ENCODE measurements at places on chromosomes 16 and 17.

- no peak for DNase-seq
These were observed 4.6 kb upstream of the HOXB4 start for GRCh38 chr17:48582750-48583069.

GRCh38 chr17:36136036-36136435 is 32.4 kb downstream of the CCL4 start:
- DNase-seq = no peak

DNA sequence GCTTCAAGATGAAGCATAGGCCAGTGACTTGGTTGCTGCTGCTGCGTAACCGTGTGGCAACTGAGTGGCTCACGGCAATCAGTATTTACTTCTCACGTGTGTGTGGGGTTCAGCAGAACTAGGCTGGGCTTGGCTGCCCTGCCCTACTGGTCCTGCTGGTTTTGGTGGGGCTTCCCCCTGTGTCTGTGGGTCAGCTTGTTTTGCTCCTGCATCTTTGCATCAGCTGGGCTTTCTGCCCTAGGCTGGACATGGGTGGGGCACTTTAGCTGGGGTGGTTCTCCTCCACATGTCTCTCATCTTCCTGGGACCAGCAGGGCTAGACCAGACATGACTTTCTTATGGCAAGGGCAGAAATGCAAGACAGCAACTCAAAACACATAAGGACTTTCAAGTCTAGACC is 550.5 kb downstream of the MAF start:
- DNase-seq = no peak

GRCh38 chr16:69334696-69335095 is 4.3 kb upstream of the PDF start:
- DNase-seq = no peak

- no peak for DNase-seq
These were observed 17.5 kb upstream of the KLHL11 start for GRCh38 chr17:41882756-41883155.

DNA sequence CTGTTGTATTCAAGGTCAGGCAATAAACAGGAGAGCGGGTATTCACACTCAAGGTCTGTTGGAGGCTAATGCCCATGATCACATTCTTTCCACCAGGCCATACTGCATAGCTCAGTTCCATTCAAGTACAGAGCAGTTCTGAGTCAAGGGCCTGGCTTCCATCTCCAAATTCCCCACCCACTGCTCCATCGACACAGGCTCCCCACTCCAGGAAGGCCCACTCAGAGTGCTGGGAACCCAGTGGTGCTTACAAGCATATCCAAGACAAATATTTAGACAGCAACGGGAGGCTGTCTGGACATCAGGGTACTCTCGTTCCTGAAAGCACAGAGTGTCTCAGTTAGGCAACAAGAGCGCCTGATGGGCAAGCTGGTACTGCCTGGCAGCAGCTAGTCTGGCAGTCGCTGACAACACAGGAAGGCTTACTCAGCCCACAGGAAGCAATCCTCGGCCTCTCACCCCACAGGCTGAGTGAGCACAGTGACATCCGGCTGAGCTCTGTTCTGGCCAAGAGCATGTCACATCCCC is 40.9 kb downstream of the RFFL start:
- peak; percentile 44 for DNase-seq

DNA sequence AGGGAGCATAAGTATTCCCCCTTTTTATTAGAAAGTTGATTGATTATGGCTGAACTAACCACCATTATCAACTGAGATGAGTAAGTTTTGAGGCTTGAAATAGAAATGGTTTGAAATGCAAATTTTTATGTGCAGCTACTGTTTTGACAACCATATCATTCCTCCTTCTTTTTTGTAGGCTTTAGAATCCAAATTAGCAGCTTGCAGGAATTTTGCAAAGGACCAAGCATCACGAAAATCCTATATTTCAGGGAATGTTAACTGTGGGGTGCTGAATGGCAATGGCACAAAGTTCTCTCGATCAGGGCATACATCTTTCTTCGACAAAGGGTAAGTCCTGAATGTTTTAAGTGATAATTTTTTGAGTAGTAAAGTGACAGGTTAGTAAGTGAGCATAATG is 24.1 kb downstream of the NDEL1 start:
- DNase-seq = no peak

DNA sequence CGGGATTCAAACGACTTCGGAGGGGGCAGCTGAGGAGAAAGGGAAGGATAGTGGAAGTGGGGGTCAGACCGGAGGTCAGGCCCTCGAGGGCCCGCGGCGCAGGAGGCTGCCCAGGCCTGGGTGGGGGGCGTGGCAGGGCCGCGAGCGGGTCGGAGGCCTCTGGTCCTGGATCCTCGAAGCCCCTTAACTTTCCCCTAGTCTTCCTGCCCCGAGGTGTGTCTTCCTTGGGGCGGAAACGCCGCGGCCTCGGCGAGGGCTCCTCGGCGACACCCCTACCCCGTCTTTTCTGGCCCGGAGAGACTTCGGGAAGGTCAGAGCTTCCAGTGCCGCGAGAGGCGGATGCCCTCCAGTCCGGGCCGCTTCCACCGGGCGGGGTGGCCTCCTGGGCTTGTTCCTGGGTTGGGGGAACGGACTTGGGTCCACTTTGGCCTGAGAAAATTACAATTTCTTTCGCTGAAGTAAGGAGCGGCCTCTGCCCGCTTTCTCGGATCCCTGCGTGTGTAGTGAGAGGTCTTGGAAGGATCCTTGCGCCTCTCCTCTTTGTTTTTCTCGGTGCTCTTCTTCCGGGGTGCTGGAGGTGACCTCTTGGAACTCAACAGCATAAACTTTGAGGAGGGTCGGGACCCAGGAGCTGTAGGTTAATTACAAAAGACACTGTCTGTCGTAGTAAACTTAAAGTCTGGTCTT is 491 bp downstream of the IST1 start:
- DNase-seq = no peak

- DNase-seq = no peak
These were observed 196.6 kb downstream of the SNX29 start for GRCh38 chr16:12173121-12173520.

GRCh38 chr17:34442387-34443111 is 79.5 kb upstream of the CCL1 start:
- DNase-seq = no peak

- DNase-seq = no peak
These were observed 19.8 kb upstream of the MARCHF10 start for GRCh38 chr17:62827746-62828485.

DNA sequence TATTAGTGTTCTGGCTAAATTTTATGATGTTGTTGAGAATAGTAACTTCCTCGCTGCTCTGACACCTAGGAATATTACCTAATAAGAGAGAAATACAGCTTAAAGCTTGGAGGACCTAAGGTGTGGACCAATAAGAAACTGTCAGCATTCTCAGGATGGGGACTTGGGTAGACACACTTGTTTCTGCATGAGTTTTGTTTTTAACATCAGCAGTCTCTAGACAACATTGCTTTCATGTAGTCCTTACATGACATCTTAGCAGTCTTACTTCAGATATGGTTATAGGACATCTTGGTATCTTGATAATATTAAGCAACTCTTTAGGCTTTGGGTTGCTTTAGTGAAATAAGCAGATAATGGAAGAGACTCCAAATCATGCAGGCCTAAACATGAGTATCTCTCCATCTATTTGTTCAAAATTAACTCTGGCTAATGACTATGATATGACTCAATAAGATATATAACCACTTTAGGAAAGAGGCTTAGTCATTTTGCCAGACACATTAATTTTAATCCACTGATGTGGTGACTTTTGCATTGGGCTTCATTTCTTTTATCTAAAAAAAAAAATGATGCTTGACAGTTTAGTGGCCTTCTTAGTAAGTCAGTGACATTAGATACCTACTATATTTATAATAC is 84.5 kb downstream of the WNT3 start:
- no peak for DNase-seq

GRCh38 chr17:15298176-15298575 is 33.0 kb upstream of the PMP22 start:
- no peak for DNase-seq

DNA sequence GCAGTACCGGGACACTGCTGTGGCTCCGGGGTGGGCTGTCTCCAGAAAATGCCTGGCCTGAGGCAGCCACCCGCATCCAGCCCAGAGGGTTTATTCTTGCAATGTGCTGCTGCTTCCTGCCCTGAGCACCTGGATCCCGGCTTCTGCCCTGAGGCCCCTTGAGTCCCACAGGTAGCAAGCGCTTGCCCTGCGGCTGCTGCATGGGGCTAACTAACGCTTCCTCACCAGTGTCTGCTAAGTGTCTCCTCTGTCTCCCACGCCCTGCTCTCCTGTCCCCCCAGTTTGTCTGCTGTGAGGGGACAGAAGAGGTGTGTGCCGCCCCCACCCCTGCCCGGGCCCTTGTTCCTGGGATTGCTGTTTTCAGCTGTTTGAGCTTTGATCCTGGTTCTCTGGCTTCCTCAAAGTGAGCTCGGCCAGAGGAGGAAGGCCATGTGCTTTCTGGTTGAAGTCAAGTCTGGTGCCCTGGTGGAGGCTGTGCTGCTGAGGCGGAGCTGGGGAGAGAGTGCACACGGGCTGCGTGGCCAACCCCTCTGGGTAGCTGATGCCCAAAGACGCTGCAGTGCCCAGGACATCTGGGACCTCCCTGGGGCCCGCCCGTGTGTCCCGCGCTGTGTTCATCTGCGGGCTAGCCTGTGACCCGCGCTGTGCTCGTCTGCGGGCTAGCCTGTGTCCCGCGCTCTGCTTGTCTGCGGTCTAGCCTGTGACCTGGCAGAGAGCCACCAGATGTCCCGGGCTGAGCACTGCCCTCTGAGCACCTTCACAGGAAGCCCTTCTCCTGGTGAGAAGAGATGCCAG is 12.9 kb downstream of the STH start:
- no peak for DNase-seq

DNA sequence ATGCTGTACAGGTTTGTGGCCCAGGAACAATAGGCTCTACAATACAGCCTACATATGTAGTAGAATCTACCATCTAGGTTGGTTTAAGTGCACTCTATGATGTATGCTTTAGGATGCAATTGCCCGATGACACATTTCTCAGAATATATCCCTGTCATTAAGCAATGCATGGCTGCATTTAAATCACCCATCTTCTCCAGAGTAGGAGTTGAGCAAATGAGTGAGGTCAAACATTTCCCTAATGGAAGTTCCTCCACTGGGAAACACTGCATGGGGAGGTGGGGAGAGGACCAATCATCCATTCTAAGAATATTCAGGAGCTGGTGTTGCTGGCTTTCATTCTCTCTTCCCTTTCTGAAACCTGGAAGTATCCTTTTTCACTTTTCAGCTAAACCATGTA is 2.0 kb upstream of the PCTP start:
- DNase-seq = no peak

GRCh38 chr17:4939546-4939795 is 375 bp downstream of the SLC25A11 start:
- no peak for DNase-seq

DNA sequence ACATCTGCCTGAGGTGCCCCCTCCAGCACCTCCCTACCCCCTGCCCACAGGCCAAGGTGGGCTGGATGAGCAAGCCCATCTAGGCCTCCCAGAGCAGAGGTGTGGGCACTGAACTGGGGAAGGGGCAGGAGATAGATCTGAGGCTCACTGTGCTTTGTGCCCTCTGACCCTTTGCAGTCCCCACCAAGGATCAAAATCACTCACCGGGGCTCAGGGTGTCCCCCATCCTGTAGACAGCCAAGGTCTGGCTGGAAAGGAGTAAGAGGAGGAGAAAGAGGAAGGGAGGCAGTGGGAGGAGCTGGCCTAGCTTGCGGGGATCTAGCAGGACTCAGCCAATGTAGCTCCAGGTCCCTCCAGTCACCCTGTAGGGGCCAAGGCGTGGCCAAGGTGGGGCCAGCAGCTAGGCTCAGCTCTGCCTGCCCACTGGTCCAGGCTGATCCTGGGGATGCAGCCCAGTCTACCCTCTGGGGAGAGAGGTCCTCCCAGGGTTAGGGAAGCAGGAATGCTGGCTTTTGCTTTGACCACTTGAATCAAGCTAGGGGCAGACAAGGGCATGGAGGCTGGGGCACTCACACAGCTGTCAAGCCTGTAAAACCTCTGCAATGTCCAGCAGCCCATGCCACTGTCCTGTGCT is 1.8 kb downstream of the SLC12A4 start:
- peak; percentile 85 for DNase-seq

- DNase-seq = no peak
These were observed 295.6 kb downstream of the WWOX start for GRCh38 chr16:78395035-78395434.

GRCh38 chr16:79698341-79698753 is 97.8 kb upstream of the MAF start:
- DNase-seq = no peak

DNA sequence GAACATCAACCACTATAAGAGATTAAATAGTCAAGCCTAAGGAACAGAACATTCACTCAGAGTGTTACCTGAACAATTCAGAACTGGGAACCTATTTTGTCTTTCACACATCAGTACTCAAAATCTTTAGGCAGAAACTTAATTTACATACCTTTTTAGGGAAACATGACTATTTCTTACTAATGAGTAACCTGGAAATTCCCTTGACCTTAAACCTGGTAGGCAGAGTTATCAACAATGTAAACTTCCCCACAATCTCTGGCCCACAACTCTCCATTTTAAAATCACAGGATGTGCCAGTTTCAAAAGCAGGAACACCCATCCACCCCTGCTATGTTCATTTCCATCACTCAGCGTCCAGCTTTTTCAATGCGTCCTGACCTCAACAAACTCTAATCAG is 132.9 kb upstream of the ANKFN1 start:
- DNase-seq = no peak

DNA sequence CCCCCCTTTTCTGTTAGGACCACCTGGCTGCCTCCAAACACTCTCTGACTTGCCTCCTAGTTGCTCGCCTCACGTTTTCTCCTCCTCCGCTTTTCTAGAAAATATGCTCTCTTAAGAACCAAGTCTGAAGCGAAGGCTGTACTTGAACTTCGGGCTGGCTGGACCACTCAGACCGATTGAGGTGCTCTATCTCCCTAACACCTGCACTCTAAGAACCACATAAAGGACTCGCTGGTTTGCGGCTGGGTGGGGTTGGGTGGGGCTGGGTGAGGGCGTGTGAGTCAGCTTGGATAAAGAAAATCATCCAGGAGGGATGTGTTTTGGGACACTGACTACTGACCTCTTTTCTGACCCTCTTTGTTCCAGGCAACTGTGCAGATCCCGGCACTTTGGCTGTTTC is 22.9 kb upstream of the TMEM220 start:
- no peak for DNase-seq

GRCh38 chr17:67165201-67165600 is 79.8 kb downstream of the HELZ start:
- DNase-seq = no peak

DNA sequence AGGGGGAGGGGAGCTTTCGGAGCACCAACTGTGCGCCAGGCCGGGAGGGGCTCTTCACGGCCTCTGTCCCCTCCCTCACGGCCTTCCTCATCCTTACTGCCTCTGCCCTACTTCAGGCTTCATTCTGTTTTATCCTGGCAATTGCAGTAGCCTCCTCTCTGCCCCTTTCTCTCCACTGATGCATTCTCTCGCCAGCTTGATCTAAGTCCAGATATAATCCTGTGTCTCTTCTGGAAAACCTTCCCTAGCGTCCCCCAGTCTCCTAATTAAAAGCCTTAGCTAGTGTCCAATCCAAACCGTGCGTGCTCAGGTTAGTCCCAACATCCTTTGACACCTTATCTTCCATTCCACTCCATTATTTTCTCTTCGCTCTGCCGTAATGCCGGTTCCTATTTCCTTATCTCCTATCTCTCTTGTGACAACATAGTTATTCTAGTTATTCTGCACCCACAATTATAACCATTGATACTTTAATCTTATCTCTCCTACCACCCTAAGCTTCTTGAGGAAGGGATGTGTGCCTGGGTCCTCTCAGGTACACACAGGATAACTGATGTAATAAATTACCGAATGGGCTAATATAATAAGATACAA is 869 bp downstream of the ZNF48 start:
- no peak for DNase-seq

- DNase-seq = no peak
These were observed 133.9 kb downstream of the PARN start for GRCh38 chr16:14496047-14496770.

- DNase-seq = no peak
These were observed 30.0 kb downstream of the TBC1D16 start for GRCh38 chr17:80005360-80006338.
